ENCODE measurements at places on chromosomes 3 and 15.
A peak's percentile ranks its signal among the peaks of the same experiment; 100 is the strongest.

- no peak for DNase-seq
These were observed 43.9 kb downstream of the HEG1 start for GRCh38 chr3:125011941-125012340.

GRCh38 chr3:133964547-133964946, 65.2 kb downstream of the SLCO2A1 start:
- no peak for DNase-seq

GRCh38 chr3:65783117-65783516, 255.6 kb downstream of the MAGI1 start:
- DNase-seq = no peak

DNA sequence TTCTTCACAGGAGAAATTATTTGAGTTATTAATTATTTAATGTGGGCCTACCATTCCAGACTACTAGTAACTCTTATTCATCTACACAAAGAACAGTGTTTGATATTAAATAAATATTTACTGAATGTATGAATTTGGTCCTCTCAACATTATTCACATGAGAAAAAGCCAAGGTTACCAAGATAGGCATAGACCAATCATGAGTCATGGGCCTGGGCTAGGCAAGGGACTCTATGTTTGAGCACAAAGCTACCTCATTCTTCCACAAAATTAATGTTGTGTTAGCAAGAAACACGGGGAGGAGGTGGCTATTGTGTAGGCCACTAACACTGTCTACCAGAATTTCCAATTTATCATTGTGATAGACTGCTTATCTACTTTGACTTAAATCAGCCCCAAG, 115.7 kb downstream of the SERPINI1 start:
- no peak for DNase-seq

GRCh38 chr3:50411229-50411628, 51.9 kb upstream of the TMEM115 start:
- no peak for DNase-seq

DNA sequence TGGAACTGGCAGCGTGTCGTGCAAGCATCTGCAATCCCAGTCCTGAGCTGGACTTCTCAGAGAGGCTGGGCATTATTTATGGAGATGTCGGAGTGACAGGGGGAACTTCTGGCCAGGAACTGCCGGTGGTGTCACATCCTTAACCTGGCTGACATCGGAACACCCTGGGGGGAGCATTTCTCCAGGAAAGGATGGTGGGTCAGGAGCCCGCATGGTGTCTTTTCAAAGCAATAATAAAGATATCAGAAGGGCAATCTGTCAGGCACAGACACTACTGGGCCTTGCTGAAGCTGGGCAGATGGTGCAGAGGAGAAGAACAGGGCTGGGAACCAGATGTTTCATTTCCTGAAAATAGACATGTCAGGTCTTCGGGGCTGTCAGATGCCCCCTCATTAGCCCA, 133.5 kb downstream of the WNT7A start:
- DNase-seq = no peak

GRCh38 chr3:197083486-197083885, 53.9 kb upstream of the MELTF start:
- DNase-seq = peak; percentile 60

DNA sequence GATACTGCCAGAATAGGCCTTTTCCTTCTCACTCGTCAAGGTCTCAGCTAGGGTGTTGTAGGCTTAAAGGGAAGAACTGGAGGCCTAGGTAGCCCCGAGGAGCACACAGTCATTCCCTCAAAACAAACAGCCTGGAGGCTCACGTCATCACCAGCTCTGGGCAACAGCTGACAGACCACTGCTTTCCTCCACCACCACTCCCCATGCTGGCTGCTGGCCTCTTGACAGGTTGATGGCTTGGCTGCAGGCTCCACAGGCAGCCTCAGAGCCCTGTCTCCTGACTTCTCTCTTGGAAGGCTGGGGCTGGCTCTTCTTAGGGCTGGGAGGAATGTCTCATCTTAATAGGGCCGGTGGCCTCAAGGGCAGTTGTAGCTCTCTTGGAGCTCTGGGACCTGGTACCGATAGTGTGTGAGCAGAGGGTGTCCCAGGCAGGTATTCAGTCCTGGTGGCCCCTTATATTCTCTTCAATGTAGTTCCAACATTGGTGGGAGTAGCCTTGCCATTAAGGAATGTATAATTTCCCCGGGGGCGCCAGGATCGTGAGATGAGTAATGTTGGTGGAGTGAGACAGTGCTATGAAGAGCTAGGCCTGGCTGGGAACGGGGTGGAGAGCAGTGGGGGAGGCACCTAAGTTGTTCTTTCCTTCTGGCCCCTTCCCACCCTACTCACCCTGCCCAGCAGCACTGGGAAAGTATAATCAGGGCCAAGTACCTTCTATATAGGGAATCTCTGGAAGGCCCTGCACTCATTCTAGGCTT, 6.1 kb upstream of the AP2M1 start:
- peak; percentile 44 for DNase-seq

GRCh38 chr15:98907927-98908471, 99.6 kb downstream of the PGPEP1L start:
- DNase-seq = peak; percentile 28

- no peak for DNase-seq
These were observed 88.6 kb downstream of the TM4SF4 start for GRCh38 chr3:149563114-149563513.

- no peak for DNase-seq
These were observed 7.2 kb upstream of the ZNF609 start for GRCh38 chr15:64452988-64453688.

GRCh38 chr3:45366290-45366689, 22.1 kb upstream of the LARS2 start:
- DNase-seq = no peak

DNA sequence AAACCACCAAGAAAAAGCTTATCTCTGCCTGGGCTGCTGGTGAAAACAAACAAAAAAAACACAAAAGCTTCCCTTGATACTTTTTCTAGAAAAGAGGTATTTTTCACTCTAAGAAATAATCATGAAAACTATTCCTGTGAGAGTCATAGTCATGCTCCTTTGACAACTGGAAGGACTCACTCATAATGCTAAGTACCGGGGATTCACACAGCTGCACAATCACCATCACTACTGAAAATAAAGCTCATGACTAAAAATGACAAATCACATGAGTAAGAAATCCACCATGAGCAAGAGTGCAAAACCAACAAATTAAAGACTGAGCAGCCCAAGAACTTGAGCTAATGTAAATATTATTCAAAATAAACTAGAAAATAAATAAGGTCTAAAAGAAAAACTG, 10.6 kb upstream of the POU1F1 start:
- peak; percentile 40 for DNase-seq

- DNase-seq = no peak
These were observed 2.4 kb upstream of the VIPR1 start for GRCh38 chr3:42500091-42500490.

- DNase-seq = no peak
These were observed 63.6 kb downstream of the OSTN start for GRCh38 chr3:191262650-191263049.

- no peak for DNase-seq
These were observed 42.4 kb downstream of the REC114 start for GRCh38 chr15:73485372-73485771.

GRCh38 chr3:98733053-98733811, 29.9 kb upstream of the ST3GAL6 start:
- DNase-seq = no peak

GRCh38 chr3:189849262-189849661, 218.1 kb downstream of the TP63 start:
- no peak for DNase-seq

- DNase-seq = no peak
These were observed 29.6 kb downstream of the SLCO2A1 start for GRCh38 chr3:133999891-134000685.

GRCh38 chr3:130459944-130460343, 57.0 kb upstream of the COL6A6 start:
- DNase-seq = no peak

- DNase-seq = no peak
These were observed 200.7 kb upstream of the SEMA6D start for GRCh38 chr15:47516558-47516957.

GRCh38 chr3:58434168-58434504, 504 bp upstream of the PDHB start:
- no peak for DNase-seq

DNA sequence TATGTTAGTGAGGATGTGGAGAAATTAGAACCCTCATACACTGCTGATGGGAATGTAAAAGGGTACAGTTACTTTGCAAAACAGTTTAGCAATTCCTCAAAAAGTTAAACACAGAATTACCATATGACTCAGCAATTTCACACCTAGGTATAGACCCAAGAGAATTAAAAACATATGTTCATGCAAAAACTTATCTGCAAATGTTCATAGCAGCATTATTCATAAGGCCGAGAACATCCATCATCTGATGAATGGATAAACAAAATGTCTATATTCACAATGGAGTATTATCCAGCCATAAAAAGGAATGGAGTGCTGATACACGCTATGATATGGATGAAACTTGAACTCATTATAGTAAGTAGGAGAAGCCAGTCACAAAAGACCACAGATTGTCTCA, 10.3 kb downstream of the SEC13 start:
- no peak for DNase-seq

GRCh38 chr3:72181251-72181650, 396.3 kb upstream of the PROK2 start:
- DNase-seq = no peak

- no peak for DNase-seq
These were observed 310.9 kb downstream of the TBC1D5 start for GRCh38 chr3:17431484-17432045.

GRCh38 chr3:50873376-50874157, 198.8 kb downstream of the DOCK3 start:
- DNase-seq = no peak

GRCh38 chr3:4996771-4997291, 17.6 kb downstream of the BHLHE40 start:
- DNase-seq = no peak

- no peak for DNase-seq
These were observed 571.5 kb upstream of the PPP2R3A start for GRCh38 chr3:135393898-135394525.

GRCh38 chr3:159726231-159726964, 262.2 kb upstream of the IL12A start:
- DNase-seq = peak; percentile 74

GRCh38 chr15:31489281-31489680, 162.6 kb downstream of the KLF13 start:
- DNase-seq = no peak

GRCh38 chr15:86759800-86760523, 680.3 kb downstream of the AGBL1 start:
- no peak for DNase-seq

DNA sequence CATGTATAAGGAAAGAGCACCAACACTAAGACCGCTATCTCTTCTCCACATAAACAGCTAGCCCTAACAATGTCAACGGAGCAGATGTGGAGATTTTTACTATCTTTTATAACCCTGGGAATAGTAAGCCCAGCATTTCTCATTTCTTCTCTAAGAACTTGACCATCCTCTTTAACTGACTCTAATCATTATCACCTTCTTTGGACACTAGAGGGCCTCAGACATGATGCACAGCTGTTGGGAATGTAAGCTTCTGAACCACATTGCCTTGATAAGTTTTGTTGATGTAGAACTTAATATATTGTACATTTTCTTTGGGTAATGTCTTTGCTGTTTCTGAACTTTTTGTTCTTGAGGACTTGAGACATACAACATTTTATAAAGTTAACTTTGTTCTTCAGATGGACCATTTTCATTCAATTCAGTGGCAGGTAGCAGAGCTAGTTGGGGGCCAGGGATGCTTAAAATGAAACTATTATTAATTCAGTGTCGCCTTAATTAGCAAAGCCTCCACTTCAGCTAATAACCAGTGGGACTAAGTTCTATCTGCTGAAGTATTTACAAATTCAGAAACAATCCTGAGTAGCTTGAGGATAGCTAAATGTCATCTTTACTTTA, 9.6 kb upstream of the TAGLN3 start:
- peak; percentile 54 for DNase-seq

DNA sequence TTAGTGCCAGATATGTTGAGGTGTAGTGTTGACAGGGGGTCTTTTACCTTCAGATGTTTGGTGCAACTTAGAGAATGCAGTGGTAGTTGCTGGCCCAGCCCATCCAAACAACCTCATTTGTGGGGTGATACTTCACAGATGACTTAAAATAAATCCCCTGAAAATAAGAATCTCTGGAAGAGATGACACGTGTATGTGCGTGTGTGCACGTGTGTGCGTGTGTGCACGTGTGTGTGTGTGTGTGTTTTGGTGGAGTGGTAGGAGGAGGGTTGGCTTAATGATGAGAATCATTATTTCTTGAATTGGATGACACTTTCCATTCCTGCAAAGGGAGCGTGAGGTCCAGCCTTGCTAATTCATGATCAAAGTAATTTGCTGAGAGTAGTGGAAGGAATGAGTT, 31.9 kb downstream of the SNRPN start:
- DNase-seq = no peak

DNA sequence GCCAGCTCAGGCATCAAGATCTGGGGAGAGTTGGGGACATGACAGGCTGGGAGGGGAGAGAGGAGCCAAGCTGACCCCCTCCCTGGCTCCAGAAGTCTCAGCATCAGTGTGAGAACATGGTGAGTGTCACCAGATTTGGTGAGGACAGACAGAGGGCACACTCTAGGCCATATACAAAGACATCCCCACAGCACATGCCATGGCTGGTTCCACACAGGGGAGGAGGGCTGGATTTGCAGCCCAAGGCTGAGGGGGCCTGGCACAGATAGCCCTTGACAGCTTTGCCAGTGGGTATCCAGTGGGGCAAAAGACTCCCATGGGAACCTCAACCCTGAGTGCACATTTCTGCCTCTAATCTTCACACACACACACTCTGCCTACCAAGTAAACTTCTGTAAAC, 10.1 kb upstream of the ANKRD63 start:
- DNase-seq = no peak

- DNase-seq = peak; percentile 38
These were observed 668 bp downstream of the THRB start for GRCh38 chr3:24493746-24494617.

GRCh38 chr3:42686832-42687650, 1.7 kb downstream of the KLHL40 start:
- no peak for DNase-seq

DNA sequence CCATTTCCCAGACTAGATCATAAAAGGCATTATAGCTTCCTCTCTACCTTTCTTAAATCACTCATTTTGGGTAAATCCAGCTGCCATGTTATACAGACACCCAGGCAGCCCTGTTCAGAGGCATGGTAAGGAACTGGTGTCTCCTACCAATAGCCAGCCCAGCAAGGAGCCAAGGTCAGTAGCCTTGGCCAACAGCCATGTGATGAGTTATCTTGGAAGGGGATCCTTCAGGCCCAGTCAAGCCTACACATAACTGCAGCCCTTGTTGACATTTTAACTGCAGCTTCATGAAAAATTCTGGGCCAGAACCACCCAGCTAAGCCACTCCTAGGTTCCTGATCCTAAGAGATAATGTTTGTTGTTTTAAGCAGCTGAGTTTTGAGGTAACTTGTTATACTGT, 29.0 kb upstream of the ZMAT3 start:
- no peak for DNase-seq

- DNase-seq = no peak
These were observed 48.7 kb downstream of the CHSY1 start for GRCh38 chr15:101203029-101203573.

GRCh38 chr15:77696871-77697270, 64.2 kb upstream of the LINGO1 start:
- no peak for DNase-seq

GRCh38 chr3:140420621-140421357, 257.1 kb upstream of the TRIM42 start:
- peak; percentile 13 for DNase-seq
